H4 (cell line): ENCODE measurements at places on chromosomes 1 and 21.
A peak's percentile ranks its signal among the peaks of the same experiment; 100 is the strongest.

DNA sequence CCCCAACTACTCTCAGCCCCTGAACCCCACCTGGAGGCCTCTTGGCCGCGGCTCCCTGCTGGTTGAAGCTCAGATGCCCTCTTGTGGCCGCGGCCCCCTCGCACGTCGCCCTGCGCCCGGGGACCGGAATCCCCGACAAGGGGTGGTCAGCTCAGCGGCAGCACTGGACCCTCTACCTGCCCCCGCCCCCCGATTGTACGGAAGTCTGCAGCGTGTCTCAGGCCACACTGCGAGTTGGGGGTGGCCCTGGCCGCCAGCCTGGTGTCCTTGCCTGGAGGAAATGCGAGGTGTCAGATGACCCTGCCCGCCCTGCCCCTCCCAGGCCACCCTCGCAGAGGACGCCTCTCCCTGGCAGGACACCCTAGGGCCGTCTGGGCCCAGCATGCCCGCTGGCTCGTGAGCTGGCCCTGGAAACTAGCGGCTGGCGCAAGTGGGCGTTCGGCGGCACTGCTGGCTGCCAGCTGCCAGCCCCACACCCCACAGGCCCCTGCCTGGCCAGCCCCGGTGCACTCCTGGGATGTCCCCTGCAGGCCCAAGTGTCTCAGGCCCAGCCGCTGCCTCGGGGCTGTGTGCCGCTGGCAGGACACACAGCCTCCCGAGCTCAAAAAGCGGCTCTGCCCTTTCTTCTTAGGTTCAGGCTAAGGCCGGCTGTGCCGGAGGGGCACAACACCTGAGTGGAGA lies 60.8 kb downstream of the EDN2 start:
- no peak for DNase-seq

DNA sequence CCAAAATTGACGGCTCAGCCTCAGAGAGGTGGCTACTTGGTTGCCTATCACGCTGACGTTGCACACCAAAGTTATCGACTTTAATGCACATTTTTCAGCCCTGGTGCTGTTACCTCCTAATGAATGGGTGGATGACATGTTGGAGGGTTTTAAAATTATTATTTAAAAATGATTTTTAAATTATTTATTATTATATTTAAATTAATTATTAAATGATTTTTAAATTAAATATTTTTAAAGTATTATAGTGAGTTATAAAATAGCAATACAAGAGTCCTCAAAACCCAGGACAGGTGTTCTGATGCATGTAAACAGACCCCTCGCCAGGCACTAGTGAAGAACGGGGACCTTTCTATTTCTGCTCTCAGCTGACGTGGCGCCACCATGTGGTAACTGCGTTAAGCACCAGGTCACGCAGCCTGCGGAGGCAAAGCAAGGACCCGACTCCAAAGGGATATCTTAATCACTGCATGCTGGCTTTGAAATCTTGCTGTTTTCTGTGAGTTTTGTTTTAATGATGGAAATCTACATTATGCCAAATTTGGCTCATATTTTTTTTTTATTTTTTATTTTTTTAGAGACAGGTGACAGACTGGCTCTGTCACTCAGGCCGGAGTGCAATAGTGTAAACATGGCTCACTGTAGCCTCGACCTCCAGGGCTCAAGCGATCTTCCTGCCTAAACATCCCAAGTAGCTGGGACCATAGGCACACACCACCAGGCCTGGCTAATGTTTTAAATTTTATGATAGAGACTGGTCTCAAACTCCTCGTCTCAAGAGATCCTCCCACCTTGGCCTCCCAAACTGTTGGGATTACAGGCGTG lies 22.6 kb downstream of the CASP9 start:
- peak; percentile 53 for DNase-seq

DNA sequence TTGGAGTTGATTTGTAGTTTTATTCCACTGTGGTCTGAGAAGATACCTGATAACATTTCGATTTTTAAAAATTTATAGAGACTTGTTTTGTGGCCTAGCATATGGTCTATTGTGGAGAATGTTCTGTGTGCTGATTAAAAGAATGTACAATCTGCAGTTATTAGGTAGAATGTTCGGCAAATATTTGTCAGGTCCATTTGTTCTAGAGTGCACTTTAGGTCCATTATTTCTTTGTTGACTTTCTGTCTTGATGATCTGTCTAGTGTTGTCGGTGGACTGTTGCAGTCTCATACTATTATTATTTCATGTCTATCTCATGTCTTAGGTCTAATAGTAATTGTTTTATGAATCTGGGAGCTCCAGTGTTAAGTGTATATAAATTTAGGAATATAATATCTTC lies 116.8 kb downstream of the NME7 start:
- no peak for DNase-seq

GRCh38 chr1:23217421-23218115 lies at the start of gene HTR1D:
TSS of gene HTR1D (minus strand) at chr1:23217502. CDS start at chr1:23194219, 23,283 bp downstream.
- DNase-seq, result no peak

DNA sequence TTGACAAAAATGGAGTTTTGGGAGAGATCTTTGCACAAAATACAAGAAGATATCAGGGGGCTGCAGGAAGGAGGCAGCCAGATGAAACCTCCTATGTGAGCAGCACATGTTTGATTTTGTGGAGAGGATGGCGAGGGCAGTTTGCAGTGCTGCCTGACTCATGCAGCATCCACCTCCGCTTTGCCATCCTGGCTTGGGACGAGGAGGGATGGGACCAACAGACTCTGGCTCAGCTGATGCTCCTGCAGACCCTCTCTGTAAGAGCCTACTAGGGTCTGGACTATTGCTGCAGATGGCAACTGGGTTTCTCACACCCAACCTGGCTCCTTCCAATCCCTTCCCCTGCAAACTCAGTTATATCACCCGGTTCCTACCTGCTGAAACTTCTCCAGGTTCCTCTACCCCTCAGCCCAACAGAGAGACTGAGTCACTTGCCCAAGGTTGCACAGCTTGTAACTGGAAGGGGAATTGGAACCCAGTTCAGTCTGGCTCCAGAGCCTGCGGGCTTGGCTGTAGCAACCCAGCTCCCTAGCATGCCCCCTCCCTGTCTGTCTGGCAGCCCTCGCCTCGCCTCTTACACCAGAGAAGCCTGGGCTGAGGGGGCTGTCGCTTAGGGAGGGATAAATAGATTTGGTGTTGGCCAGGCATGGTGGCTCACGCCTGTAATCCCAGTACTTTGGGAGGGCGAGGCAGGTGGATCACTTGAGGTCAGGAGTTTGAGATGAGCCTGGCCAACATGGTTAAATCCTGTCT lies 205.8 kb downstream of the PTPRU start:
- no peak for DNase-seq

- no peak for DNase-seq
These were observed 75.5 kb downstream of the KCNN3 start for GRCh38 chr1:154794608-154795007.
